ENCODE measurements at places on chromosomes 3 and 15.
A peak's percentile ranks its signal among the peaks of the same experiment; 100 is the strongest.

- DNase-seq: peak; percentile 91
Measured at GRCh38 chr3:52705688-52706686, at the start of the genes GLT8D1 and SPCS1. Gene GLT8D1 (minus strand): TSS chr3:52705791. CDS start chr3:52700460, 5,331 bp downstream. Gene SPCS1 (plus strand): TSS chr3:52706106. CDS start chr3:52706247, 141 bp downstream.

DNA sequence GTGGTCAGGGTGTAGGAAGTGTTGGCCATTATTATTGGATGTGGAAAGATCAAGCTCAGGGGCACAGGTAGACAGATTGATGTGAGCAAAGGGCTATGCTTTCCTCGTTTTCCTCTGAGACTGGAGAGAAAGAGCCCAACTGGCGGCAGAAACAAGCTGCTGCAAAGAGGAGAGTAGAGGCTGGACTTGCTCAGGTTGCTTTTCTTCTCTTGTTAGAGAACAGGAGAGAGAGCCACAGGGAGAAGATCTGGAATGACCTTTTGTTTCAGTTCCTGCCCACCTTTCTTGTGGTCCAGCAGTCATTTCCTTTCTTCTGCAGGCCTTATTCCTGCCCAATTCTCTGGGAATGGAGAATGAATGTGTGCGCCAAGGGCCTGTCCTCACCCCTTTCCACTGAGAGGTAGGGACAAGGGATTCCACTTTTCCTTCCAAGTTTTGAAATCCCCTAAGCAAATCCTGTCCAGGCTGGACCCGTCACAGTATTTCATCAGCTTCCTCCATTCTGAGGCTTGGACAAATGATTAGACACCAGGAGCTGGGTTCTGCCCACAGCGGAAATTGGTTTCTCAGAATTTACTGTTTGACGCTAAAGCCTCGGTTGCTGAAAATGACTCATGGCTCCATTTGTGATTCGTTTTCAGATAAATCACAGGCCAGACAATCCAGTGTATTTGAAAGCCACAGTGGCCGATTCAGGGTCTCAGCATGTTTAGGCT is 16.1 kb downstream of the ZNF80 start:
- DNase-seq: peak; percentile 58

- no peak for DNase-seq
Measured at GRCh38 chr3:23664459-23664858, 141.3 kb upstream of the UBE2E1 start.

GRCh38 chr3:67790043-67790442 is 135.6 kb upstream of the SUCLG2 start:
- peak; percentile 71 for DNase-seq

DNA sequence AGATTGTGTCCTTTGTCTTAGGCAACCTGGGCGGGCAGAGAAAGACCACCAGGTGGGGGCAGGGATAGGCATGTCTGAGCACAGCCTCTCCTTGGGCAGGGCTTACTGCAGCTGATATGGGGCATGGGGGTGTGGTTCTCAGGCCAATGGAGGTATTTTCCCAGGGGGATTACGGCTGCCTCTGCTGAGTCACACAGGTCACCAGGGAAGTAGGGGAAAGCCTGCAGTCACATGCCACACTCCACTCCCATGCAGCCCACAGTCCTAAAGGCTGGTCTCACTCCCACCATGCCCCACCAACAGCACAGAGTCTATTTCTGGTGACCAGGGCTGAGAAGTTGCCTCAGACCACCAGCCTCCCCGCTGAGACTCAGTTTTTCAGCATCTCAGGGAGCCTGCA is 466.4 kb downstream of the DIPK2A start:
- DNase-seq: no peak

DNA sequence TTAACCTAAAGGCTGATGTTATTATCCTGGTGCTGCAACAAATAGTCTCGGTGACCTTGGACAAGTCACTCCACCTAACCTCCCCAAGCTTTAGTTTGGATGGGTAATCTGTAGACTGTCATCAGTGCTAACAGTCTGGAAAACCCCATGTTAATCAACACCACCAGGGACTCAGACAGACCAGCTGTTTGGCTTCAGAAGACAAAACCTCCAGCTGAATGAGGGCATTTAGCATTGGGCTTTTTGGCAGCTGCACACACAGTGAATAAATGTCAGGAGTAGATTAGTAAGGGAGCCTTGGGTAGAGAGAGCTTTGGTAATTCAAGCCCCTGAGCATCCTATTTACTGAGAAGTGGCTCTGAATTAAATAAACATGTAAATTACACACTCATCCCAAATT is 24.9 kb upstream of the C3orf80 start:
- DNase-seq: no peak
